Occipital lobe (tissue), 3 donors: ENCODE measurements at places on chromosomes 7 and 10. TPM values are rescaled to one million over a fixed set of nuclear protein-coding genes. Genes with fewer than 3 reads are reported as not detected.

Gene GPER1
- 1.1 TPM for total RNA-seq

Gene ERV3-1
- total RNA-seq = 26.7 TPM

Gene PDGFA
- total RNA-seq = 32.4 TPM

Gene PARG
- total RNA-seq = 127 TPM

Gene CDHR3
- total RNA-seq = 16.1 TPM

Gene ICA1
- 49.8 TPM for total RNA-seq

Gene EN2
- total RNA-seq = not detected

Gene NME8
- total RNA-seq = not detected

Gene NPVF
- not detected for total RNA-seq

Gene AMZ1
- 2.2 TPM for total RNA-seq

Gene MYOZ1
- total RNA-seq = 0.78 TPM

Gene TMEM225B
- total RNA-seq = not detected

Gene TFR2
- 5.3 TPM for total RNA-seq

Gene ATOH7
- total RNA-seq = 1.4 TPM
